Fibroblast of the aortic adventitia (primary cell): ENCODE measurements at places on chromosomes 3 and 15. TPM values are rescaled to one million over a fixed set of nuclear protein-coding genes. Genes with fewer than 3 reads are reported as not detected.

C2CD4A gene
- not detected in 2 replicates for total RNA-seq

DNA sequence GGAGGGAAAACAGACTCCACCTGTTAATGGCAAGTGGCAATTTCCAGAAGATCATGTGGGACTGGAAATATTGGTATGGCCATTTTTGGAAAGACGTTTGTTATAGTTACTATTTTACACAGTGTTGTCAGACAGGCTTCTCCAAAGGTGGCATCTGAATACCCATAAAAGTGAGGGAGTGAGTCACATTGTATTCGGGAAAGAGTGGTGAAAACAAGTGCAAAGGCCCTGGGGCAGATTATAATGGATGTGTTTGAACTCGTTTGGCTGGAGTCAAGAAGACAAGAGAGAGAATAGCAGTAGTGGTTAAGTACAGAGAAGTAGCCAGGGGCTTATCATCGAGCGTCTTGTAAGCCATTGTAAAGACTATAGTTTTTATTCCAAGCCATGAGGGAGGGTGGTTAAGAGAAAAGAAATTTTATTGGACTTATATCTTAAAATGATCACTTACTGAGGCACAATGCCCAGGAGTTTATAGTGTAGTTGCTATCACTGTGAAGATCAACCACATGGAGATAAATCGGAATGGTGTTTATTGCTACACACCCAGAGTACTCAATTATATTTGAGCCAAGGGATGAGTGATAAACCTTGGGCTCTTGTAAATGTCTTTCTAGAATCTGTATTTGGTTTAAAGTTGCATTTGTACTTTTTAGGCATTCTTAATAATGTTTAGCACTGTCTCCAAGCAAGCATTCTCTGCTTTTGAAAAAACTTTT is 212.8 kb upstream of the KBTBD8 start:
- no peak for DNase-seq

GRCh38 chr3:5390221-5390620 is 202.7 kb downstream of the EDEM1 start:
- no peak for DNase-seq

DNA sequence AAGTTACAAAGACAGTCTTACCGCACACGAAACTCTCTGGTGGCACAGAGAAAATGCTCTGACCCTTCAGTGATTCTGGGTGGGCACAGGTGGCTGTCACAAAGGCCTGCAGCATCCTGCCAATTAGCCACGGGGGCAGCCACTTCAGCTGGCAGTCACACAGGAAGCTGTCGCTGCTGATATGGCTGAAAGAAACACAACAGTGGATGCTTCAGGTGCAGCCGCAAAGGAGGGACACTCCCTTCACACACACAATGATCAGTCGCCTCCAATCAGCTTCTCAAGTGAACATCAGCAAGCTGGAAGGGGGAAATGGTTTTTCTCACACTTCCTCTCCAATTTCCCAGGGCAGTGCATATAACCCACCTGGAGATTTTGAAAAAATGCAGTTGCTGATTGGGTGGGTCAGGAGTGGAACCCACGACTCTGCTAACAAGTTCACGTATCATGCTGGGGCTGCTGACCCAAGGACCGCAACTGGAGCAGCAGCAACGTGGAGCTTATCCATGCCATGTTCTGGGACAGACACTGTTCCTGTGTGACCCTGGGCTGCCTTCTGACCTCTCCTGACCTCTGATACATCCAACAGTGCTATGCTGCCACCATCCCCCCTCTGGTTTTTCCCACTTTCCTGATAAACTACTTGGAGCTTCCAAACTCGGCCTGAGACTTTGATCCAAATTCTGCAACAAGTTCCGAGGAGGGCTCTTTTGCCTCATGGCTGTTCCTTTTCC is 106.6 kb downstream of the LRIG1 start:
- DNase-seq, result no peak

DNA sequence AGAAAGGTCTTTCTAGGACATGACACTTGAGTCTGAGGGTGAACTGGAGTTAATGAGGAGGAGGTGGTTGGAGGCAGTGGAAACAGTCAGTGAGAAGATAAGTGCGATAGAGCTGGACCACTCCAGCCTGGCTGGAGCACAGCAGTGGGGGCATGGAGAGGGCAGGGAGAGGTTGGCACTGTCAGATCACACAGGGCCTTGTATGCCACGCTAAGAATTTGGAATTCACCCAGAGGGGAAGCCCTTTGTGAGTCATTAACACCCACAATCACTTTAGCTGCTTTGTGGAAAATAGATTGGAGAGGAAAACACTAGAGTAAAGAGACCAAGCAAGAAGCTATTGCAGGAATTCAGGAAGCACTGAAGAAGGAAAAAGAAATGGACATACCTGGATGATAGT is 83.3 kb downstream of the ZNF621 start:
- no peak for DNase-seq

DNA sequence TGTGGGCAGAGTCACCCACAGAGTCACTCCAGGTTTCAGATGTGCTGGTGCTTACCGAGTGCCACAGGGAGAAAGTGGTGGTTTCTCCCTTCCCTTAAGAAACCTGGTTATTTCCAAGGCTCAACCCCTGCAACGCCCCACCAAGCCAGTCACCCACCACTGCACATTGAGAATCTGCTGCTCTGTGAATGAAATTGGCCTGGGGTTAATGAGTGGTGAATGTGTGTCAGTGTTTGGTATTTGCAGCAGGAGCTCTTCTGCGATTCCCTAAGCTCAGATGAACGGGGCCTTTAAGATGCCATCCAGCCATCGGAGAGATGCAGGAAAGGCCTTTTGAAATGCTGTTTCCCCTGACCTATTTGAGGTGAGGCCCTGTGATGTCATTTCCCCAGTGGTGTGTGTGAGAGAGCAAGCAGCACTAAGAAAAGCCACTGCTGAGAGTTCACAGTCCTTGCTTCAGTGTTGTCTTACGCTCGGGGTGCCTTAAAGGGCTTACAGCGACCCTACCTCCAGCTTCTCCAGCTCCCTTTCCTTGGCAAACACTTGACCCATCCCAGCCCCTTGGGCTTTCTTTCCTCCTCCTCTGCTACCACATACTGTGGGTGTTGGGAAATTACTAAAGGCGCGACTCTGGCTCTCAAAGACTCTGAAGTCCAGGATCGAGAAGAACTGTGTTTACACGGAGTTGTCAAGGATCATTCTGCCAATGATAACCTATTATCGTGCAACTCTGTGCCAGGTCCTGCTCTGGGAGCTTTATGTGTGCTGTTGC is 68.9 kb downstream of the SMAD3 start:
- peak; percentile 64 for DNase-seq

- DNase-seq, result no peak
Observed at GRCh38 chr3:42140665-42141203, 49.6 kb downstream of the TRAK1 start.

DNA sequence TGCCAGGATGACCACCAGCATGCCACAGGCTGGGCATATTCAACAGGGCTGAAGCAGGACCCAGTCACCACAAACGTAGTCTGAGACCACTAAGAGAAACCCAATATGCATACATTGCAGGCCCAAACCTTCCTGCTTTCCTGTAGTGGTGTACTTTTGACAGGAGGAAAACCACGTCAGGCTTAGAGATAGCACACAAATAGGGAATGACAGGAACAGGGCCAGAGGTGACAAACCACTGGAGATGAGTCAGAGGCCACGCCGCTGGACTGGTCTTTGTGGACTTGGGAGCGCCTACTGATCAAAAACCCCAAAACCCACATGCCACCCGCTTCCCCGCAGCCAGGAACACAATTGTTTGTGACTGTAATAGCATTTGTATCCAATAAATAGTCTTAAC is 3.6 kb upstream of the EFCAB12 start:
- DNase-seq, result no peak
